ENCODE measurements at places on chromosomes 2 and 18.

- DNase-seq: no peak
These were observed 58.2 kb upstream of the CD28 start for GRCh38 chr2:203648273-203648672.

DNA sequence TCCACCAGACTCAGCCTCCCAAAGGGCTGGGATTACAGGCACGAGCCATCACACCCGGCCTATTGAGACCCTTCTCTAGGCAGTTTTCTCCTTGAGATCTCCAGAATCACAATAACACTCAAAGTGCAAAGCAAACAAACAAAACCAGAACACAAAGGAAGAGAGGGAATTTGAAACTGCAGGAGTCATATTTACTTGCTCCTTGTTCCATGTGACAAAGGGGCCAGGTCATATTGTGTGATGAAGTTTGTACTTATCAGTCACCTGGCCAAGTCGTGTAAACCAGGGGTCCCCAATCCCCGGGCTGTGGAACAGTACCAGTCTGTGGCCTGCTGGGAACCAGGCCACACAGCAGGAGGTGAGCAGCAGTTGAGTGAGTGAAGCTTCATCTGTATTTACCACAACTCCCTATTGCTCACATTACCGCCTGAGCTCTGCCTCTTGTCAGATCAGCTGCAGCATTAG, 26.5 kb downstream of the SCYGR8 start:
- no peak for DNase-seq

GRCh38 chr18:45081566-45082181, 401.0 kb downstream of the SETBP1 start:
- DNase-seq: no peak

DNA sequence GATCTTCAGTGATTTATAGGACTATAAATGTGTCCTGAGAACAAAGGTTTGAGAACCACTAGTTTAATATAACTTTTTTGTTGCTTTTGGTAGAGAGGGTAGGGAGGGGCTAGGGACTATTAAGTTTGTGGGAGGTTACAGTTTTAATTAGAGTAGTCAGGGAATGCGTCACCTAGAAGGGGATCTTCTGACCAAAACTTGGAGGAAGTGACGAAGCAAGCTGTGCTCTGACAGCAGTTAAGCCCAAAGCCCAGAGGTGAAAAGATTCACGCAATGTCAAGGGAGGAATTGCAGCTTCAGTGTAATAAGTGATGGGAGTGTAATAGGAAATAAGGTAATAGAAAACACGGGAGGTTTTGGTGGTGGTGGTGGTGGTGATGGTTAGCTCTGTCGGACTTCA, 8.1 kb downstream of the TDRD15 start:
- DNase-seq: no peak

- no peak for DNase-seq
These were observed 276.1 kb upstream of the HDAC4 start for GRCh38 chr2:239676716-239677452.

GRCh38 chr18:39191931-39192330, 1626.3 kb upstream of the CELF4 start:
- DNase-seq: no peak

DNA sequence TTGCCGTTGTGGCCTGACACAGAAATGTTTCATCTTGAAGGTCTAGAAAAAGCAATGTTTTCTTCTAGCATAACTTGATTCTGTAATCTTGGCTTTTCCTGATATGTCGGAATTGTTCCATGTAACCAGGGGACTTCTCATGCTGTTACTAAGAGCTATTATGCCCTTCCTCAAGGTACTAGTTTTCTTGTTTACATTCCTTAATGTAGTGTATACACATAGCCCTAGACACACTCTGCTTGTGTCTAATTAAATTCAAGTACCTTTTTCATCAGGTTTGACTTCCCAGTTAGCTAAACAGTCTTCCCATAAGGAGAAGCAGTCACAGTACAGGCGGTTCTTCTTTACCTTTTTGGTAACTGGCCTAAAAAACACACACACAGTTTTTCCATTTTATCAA, 122.8 kb upstream of the MSH6 start:
- no peak for DNase-seq
